ENCODE measurements at places on chromosomes 11 and 22.

DNA sequence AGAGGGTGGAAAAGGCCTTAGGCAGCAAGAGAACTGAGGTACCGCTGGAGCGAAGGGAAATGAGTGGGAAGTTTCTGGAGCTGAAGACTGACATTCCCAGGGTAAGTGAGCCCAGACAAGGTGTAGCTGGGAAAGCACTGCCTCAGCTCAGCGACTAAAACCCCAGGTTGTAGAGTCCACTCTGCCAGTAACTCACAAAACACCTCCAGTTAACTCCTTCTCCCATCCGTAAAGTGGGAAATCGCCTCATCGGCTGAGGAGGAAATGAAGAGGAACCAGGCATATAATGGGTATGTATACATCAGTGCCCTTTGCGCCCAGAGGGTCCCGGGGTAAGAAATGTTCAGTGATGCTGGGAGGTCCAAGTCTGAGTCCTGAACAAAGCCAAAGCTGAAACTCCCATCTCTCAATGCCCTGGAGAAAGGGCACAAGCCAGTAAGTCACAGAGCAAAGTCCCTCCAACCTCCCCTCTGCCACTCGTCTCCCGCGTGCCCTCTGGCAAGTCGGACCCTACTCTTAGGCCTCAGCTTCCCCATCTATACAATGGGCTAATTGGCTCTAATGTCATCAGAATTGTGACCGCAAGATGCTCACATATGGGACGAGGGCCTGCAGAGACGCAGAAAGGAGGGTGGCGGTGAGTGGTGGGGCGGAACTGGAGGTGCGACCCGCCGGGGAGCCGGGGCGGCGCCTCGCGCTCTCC, 588 bp downstream of the VPS37C start:
- no peak for DNase-seq

DNA sequence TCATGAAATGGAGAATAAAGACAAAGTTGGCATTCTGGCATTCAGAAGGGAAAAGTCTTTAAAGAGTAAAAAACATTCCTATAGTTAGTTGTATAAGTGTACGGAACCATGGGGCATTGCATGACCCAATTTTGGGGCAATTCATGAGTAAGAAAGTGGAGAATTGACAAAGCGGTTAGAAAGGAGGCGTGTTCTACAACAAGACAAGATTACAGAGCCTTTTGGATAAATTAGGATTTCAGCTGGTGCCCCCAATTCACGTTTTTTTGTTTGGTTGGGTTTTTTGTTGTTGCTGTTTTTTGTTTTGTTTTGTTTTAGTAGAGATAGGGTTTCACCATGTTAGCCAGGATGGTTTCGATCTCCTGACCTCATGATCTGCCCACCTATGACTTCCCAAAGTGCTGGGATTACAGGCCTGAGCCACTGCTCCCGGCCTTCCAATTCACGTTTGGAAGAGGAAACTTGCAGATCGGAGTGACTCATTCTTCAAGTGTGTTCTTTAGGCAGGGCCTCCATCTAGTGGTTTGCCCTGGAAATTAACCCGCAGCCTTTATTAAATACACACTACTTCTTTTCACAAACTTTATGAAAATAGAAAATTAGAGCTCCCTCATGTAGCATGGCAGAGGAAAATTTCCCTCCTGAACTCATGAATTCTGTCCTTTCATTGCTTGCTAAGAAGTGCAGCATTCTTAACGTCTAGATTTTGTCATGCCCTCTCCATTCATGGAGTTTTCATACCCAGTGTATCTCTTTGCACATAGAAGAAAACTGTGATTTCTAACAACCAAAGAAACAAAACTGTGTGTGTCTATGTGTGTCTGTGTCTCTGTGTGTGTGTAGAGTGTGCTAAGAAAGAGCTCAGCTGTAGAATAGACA, 118.1 kb downstream of the BBOX1 start:
- peak; percentile 24 for DNase-seq

- DNase-seq: no peak
Measured at GRCh38 chr11:73230931-73231330, 12.8 kb downstream of the P2RY2 start.

GRCh38 chr22:48798281-48799226, 1029.1 kb downstream of the BRD1 start:
- no peak for DNase-seq

DNA sequence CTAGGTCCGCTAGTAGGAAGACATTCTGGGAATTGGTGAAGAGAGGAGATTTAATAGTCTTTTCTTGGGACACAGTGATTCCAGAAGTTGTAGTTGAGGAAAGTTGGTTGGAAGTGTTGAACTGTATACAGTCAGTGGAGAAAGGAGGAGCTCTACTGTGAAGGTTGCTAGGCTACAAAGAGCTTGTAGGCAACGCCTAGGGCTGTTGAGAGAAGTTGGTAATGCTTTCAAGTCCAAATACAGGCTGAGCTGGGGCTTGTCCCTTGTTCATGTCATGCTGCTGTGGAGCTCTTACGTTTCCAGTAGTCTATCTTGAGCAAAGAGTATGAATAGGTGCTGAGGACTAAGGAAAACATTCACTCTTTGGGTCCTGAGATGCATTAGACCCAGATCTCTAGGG, 1.1 kb downstream of the TBCEL start:
- no peak for DNase-seq

DNA sequence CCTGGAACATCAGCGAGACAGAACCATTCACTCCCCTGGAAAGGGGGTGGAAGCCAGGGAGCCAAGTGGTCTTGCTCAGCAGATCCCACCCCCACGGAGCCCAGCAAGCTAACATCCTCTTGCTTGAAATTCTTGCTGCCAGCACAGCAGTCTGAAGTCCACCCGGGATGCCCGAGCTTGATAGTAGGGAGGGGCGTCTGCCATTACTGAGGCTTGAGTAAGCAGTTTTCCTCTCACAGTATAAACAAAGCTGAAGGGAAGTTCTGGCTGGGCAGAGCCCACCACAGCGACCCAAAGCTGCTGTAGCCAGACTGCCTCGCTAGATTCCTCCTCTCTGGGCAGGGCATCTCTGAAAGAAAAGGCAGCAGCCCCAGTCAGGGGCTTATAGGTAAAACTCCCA, 764.8 kb upstream of the LUZP2 start:
- DNase-seq: no peak

GRCh38 chr22:27218012-27218920, 560.9 kb downstream of the MIAT start:
- DNase-seq: no peak

DNA sequence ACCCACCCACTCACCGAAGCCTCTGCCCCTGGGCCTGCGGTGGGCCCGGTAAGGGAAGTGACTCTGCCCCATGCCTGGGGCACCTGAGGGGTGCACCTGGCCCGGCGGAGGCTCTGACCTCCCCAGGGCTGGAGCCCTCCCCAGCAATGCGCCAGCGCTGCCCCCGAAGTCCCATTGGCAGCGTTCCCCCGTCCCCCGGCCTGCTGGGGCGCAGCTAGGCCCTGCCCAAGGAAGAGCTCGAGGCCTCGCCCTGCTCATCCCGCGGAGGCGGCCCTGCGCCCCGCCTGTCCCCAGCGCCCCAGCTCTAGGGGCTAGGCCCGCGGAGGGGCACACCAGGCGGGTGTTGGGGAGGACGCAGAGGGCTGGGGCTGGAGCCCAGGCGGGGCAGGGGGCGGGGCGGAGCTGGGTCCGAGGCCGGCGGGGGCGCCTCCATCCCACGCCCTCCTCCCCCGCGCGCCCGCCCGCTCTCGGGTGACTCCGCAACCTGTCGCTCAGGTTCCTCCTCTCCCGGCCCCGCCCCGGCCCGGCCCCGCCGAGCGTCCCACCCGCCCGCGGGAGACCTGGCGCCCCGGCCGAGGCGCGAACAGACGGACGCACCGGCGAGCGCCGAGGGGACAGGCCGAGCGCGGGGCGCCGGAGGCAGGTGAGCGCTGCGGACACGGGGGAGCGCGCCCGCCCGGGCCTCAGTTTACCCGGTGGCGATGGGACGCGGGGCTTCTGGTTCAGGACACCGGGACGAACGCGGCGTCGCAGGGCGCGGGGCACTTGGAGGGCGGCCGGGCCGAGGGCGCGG, at the start of gene EPS8L2:
Gene EPS8L2, plus strand, starts transcription at position 586 of the 793 bp plus-strand sequence. CDS start 3,177 bp downstream, outside the sequence.
- no peak for DNase-seq

GRCh38 chr11:2091786-2092463, 47.3 kb downstream of the IGF2 start:
- no peak for DNase-seq

GRCh38 chr11:104761511-104761910, 136.7 kb downstream of the CASP12 start:
- DNase-seq: no peak

- DNase-seq: peak; percentile 80
Measured at GRCh38 chr11:4704790-4705334, 278 bp downstream of the MMP26 start.

- DNase-seq: peak; percentile 0
Measured at GRCh38 chr22:29872144-29872893, 10.7 kb upstream of the MTMR3 start.

- DNase-seq: no peak
Measured at GRCh38 chr11:10623797-10624761, 55.6 kb upstream of the LYVE1 start.

DNA sequence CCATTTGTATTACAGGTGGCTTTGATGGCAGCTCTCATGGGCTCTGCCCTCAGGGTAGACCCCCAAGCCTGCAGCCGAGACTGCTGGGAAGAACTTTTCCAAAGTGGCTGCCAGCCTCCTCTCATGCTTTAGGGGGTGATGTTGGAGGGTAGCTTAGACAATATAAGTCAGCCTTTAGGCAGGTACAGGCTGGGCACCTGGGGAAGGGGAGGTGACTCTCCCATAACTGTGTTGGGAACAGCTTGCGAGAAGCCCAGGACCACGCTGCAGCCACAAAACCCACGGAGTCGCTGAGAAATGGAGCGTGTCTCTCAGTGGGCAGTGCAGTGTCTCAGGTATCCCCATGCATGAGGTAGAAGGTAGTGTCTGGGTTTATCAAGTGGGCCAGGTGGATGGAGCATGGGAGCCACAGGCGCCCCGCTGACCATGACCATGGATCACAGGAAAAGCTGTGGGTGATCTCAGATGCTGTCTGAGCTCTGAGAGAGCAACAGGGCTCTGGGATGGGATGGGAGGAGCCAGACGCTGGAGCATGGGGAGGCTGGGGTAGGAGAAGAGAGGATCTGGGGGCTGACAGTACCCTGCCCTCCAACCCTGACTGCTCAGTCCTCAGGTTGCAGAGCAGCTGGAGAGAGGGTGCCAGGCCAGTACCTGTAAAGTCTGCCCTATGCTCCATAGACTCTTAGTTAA, 115.2 kb downstream of the FEZ1 start:
- DNase-seq: no peak

DNA sequence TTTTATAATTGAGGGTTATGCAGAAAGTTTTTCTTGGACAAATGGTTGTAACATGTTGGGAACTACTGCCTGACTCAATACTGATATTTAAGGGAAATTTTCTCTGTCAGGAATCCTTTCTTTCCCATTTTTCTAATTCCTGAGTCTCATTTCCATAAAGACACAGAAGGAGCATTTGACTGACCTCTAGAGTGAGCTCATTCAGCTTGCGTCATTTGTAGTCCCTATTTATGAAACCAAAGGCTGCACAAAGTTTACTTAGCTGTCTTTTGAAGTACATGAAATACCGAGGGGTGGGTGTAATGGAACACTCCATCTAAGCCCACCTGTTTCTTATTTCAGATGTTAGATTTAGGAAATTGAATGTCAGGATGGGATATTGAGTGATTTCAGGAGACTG, 359.5 kb upstream of the C11orf87 start:
- DNase-seq: no peak

- DNase-seq: peak; percentile 18
Measured at GRCh38 chr11:69704508-69705253, 859 bp upstream of the FGF19 start.

GRCh38 chr11:1353383-1354124, 36.2 kb upstream of the BRSK2 start:
- no peak for DNase-seq

Measured in NCI-H2081 (cell line).